ENCODE measurements at places on chromosomes 12 and 14.

DNA sequence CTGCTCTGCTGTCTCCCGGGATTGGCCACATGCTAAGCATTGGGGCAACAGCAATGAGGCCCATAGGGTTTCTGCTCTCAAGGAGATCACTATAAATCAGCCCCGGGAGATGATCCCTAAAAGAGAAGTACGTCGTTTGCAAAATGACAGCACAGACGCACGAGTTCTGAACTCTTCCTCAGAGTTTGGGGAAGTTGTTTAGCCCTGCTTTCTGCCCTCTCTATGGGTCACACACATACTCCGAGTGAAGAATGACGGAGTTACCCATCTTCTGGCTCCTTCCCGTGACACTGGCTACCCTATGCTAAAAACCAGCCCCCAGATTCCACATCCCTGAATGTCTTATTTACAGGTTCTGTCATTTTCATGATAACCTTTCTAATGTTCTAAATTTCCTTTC, 258.0 kb upstream of the PLEKHG7 start:
- DNase-seq: no peak

DNA sequence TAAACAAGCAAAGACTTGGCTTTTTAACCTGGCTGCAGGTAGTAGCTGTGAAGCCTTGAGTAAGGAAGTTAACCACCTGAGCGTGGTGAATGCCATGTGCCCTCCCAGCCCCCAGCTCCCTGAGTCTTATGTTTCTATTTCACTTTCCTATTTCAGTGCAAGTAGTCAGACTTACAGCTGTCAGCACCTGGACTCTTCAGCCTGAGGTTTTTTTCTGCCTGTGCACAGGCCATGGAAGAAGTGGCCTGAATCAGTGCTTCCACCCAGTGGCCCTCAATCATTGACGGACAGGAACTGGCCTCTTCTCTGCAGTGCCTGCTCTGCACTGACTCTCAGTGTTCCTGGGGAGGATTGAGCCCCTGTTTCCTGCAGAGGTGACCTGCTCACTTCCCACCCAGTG, 796.4 kb downstream of the MED13L start:
- DNase-seq: no peak

DNA sequence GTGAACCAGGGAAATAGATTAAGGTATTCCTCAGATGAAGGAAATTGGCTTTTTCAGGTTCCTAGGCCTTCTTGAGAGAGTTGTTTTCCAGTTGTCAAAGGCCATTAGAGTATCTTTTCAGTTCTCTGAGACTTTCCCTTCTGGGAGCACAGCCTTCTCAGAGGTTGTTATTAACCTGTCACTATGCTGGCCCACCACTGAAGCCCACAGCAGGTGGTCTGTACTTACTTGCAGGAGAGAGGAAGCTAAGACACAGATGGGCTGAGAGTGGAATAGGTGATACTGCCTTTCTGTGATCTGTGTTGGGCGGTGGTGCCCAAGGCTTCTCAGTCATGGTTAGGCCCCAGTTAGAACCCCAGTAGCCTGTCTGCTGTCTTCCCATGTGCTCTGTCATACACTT, 22.8 kb upstream of the GALNT16 start:
- DNase-seq: no peak

- DNase-seq: no peak
Measured at GRCh38 chr12:7207866-7208625, 18.6 kb downstream of the PEX5 start.

- no peak for DNase-seq
Measured at GRCh38 chr12:74719447-74719846, 181.8 kb downstream of the ATXN7L3B start.

- no peak for DNase-seq
Measured at GRCh38 chr12:52369211-52369610, 1.9 kb upstream of the KRT85 start.

- DNase-seq: no peak
Measured at GRCh38 chr12:107429006-107429705, 256.4 kb upstream of the PWP1 start.

- DNase-seq: no peak
Measured at GRCh38 chr12:39902821-39903220, 203.1 kb downstream of the SLC2A13 start.

DNA sequence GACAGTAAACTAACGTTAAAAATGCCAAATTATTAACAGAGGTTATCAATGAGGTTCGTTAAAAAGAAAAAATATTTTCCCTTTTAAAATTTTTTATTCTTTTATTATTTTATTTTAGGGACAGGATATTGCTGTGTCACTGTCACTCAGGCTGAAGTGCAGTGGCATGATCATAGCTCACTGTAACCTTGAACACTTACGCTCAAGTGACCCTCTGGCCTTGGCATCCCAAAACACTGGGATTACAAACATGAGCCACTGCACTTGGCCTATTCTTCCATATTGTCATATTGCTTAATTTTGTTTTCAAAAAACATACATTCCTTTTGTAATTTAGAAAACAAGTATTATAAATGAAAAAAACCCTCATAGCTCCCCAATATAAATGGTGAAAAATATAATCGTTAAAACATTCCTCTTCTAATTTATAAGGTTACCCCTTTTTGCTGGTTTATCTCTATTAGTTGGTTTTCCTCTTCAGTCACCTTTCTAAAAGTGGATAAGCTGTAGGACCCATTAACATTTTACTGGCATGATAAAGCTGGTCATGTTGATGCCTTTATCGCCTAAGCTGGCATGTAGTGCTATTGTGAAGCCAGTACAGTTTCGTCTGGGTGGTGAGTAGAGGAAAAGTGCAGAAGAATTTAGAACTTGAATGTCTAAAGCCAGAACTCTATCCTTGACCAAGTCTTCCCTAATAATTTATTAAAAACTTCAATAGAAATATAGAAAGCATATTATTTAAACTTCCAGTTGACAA, 27.6 kb downstream of the PDE3A start:
- DNase-seq: no peak
